ENCODE measurements at places on chromosomes 16 and 17.
A peak's percentile ranks its signal among the peaks of the same experiment; 100 is the strongest.

- no peak for DNase-seq
Measured at GRCh38 chr17:17579691-17580090, 11.8 kb downstream of the PEMT start.

GRCh38 chr17:32520104-32520701, 33.4 kb downstream of the CDK5R1 start:
- DNase-seq = no peak

- DNase-seq = no peak
Measured at GRCh38 chr16:86959729-86960128, 357.5 kb downstream of the C16orf95 start.

DNA sequence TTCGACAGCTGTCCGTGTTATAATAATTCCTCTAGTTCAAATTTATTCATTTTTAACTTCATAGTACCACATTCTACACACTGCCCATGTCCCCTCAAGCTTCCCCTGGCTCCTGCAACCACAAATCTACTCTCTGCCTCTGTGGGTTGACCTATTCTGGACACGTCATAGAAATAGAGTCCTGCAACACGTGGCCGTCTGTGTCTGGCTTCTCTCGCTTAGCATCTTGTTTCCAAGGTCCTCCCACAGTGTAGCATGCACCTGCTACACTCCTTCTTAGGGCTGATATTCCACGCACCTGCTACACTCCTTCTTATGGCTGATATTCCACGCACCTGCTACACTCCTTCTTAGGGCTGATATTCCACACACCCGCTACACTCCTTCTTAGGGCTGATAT, 16.5 kb downstream of the SCGB1C2 start:
- no peak for DNase-seq

- no peak for DNase-seq
Measured at GRCh38 chr16:73279451-73279850, 231.5 kb upstream of the ZFHX3 start.

DNA sequence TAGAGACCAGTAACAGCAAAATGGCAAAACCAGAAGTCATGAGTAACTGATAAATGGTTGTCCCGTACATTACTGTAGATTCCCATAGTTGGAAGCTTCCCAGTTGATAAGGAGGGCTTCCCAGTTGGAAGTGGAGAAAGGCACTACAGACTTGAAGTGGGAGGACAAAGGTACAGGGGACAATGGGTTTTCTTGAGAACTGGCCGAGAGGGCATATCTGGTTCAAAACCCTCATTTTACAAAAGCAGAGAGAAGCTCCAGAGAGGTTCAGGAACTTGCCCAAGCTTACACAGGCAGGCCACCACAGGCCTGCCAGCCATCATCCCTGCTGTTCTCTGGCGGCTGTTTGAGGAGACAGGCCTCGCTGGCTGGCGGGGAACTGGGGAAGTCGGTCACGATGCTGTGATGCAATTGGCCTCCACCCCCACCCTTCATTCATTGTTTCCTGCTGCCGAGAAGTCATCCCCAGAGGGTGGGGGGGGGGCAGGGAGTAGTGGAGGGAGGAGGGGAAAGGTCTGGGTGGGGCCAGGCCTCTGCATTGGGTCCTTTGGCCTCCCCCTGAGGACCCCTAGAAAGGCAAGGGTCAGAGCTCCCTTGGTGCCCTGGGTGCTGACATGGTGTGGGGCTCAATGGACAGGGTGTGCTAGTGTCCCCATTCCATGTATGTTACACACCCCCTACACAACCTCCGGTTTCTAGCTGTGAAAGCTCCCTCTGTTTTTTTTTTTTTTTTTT, 3.0 kb downstream of the UBALD2 start:
- no peak for DNase-seq

- no peak for DNase-seq
Measured at GRCh38 chr16:88347656-88348376, 34.9 kb upstream of the ZNF469 start.

- no peak for DNase-seq
Measured at GRCh38 chr16:53081032-53081424, 26.2 kb downstream of the CHD9 start.

GRCh38 chr17:66643815-66644710, 190.9 kb upstream of the CACNG5 start:
- peak; percentile 8 for DNase-seq

GRCh38 chr17:63292421-63292820, 153.7 kb downstream of the CYB561 start:
- no peak for DNase-seq

GRCh38 chr17:8693328-8693727, 51.3 kb downstream of the CCDC42 start:
- DNase-seq = no peak

DNA sequence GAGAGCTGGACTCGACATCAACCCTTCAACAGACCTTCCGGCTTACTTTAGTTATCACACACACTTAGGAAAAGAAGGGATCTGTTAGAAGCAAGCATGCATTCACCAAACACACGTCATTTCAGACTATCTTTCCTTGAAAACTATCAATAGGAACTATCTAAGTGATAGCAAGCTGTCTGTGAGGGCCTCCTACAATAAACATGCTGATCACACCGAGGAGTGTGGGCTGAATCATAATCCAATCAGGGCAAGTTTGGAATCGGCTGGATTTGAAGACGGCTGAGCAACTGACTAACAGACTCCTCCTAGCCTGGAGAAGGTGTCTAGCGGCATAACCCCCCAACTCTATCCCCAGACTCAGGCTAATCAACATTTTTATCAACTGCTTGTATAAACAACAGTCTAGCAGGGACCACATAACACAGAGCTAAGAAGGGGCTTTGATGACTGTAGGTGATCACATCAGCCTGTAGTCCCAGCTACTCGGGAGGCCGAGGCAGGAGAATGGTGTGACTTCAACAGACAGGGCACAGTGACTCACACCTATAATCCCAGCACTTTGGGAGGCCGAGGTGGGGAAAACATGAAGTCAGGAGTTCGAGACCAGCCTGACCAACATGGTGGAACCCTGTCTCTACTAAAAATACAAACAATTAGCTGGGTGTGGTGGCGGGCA, 14.1 kb downstream of the NXN start:
- DNase-seq = no peak

GRCh38 chr16:69626256-69626655, 60.5 kb downstream of the NFAT5 start:
- DNase-seq = no peak

DNA sequence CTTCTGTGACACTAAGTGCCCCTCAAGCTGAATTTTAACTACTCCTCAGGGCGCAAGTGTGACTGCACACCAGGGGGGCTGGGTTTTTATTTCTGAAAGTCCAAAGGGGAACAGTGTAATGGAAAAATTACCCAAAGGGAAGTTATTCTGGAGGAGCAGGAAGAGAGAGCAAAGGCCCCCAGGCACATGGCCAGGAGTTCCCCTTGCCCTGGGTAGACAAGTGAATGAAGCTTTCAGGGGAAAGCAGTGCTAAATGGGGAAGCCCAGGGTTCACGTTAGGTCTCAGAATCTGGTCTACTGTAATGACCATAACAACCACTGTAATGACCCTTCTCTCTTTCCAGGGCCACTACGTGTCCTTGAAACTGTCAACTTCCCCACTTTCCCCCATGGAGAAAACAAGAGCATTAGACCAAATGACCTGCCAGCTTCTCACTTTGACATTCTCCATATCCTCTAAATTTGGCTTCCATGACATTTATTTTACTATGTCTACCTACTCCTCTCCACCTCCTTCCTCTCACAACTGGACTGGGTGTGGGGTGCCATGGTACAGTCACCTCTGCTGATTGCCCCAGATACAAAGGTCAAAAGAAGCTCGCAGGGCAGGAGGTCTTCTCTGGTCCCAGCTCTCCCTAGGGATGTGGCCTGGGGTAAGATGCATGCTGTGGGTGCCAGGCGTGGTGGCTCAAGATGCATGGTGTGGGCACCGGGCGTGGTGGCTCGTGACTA, 34.1 kb upstream of the MMP2 start:
- no peak for DNase-seq

DNA sequence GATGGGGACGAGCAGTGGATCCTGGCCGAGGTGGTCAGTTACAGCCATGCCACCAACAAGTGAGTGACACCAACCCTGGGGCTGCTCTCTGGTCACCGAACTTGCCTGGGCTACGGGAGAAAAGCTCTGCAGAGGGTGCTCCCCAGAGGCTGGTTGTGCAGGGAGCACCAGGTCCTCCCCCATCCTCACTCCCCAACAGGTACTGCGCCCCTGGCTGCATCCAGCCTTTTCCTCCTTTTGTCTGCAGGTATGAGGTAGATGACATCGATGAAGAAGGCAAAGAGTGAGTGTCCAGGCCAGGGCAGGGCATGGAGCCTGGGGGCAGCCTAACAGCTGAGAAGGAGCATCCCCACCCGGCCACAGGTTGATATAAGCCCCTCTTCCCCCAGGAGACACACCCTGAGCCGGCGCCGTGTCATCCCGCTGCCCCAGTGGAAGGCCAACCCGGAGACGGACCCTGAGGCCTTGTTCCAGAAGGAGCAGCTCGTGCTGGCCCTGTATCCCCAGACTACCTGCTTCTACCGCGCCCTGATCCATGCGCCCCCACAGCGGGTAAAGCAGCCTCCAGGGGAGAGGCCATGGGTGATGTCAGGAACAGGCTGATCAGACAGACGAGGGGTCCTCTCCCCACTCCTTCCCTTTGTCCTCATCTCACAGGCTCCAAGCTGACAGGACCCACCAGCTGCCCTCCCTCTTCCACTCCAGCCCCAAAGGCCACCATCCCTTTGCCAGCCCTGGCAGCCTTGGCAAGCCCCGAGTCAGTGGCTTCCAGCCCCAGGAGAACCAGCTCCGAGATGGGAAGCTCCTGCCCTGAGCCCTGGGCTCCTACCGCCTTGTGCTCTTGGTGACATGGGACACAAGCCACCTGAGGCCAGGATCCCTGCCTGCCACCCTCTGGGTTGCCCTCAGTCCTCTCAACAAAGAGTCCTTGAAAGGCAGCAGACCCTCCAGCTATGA, 6.2 kb downstream of the SULT1A2 start:
- no peak for DNase-seq

DNA sequence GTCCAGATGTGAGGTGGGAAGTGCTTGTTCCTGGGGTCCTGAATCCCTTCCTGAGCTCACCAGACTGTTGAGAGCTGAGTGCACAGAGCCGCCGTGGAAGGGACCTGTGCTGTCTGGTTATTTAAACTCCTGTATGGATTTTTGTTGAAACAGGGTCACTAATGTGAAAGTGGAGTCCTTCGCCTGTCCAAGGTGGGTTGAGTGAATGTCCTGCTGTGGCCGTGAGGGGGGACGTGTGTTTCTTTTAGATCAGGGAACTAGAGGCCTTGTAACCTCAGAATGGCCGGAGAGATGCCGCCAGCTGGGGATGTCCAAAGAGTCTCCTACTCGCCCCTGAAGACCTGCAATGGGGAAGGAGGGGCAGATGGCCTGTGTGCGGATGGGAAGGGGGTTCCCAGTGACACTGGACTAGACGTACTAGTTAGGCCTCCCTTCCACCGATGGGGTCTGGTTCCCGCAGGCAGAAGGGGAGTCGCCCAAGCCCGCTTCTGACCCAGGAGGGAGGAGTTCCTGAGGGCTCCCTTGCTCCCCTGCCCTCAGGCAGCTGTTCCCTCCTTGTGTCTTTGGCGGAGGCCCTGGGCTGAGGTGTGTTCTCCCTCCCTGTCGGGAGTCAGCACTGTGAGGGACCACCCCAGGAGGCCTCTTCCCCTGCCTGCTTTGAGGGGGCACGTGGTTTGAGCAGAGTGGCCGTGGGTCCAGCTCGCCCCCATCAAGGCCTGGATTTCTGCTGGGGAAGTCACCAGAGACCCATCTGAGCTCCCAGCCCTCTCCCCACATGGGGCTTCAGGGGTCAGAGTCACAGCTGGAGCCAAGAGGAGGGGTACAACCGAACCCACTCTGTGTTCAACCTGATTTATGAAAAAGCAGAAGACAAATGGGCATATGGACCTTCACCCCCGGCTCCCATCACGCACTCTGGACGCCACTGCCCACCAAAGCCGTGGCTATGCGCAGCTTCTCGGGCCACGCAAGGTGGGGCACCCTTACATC, 30.9 kb downstream of the OR1D5 start:
- DNase-seq = no peak

DNA sequence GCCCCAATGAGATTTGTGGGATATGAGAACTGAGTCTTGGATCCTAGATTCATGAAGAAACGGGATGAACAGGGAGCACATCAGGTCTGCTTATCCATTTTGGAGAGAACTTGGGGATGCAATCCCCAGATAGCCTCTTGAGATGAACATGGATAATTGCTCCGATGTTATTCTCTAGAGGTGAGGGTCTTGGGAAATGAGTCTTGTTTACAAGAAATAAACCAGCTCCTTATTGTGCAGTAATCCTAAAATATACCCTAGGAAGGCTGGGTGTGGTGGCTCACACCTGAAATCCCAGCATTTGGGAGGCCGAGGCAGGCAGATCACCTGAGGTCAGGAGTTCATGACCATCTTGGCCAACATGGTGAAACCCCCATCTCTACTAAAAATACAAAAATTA, at the start of gene OR1D2:
OR1D2 (minus strand) TSS at position 101 of the 400 bp plus-strand sequence. CDS start 11,426 bp downstream, outside the sequence.
- no peak for DNase-seq

- peak; percentile 21 for DNase-seq
Measured at GRCh38 chr16:71537643-71538042, 11.4 kb downstream of the CHST4 start.

DNA sequence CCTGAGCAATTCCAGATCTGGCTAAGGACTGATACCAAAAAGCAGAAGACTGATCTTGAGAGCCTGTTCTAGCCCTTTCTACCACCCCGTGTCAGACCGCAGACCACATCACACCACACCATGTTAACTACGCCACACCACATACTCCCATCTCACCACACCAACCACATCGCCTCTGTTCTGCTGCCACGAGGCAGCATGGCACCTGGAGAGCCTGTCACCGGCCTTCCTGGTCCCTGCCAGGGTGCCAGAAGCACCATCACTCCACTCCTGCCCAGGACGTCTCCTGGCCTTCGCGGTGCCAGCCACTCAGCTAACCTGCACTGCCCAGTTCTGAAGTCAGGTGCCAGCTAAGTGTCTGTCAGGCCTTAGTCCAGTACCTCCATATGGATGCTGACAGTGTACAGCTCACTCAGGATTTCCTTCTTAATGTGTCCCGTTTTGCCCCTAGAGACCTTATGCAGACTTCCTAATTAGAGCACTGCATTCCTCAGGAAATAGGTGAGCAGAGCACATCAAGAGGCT, 37.2 kb upstream of the BCAR1 start:
- no peak for DNase-seq

DNA sequence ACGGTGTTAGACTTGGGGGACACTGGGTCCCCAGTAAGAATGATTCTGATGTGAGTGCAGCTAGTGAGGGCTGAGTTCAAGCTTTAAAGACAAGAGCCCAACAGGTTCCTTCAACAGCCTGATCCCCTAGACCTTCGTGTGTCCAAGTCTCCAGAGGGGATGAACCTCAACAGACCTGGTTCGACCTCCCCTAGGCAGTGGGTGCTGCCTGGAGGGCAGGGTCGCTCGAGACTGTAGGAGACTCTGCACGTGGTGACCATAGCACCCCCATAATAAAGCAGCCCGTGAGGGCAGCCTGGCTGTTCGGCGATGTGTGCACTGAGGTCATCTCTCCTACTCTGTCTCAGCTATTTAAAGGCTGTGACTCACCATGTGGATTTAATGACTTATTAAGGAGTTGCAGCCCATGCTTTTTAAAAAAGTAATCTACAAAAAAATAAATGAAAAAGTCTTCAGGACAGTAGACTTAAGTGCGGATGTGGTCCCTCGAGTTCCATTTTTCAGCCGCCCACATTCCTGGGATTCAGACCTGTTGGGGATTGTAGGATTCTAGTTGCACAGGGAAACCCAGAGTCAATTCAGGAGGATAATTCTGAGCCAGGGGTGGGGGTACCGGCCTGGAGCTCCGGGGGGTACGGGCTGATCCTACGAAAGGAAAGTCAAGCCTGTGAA, 23.4 kb upstream of the METRNL start:
- no peak for DNase-seq

GRCh38 chr16:27239906-27240655, 28.5 kb downstream of the NSMCE1 start:
- no peak for DNase-seq

Measured in HAP-1 (cell line).